ENCODE measurements at places on chromosomes 2 and 18.

DNA sequence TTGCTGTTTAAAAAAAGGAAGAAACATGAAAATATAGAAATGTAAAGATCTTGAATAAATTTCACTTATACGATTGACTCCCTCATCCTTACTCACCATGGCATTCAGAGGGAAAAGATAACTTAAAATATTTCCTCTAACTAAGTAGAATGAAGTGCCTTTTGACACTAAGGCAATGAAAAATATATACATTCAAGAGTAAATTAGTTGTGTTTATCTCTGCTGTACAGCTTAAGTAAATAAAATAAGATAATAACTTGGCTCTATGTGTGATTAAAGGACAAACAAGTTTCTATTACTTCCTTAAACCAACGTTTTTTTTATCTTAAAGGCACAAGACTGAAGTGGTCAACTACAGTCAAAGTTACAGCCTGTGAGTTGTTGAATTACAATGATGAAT lies 142.3 kb upstream of the LRRTM4 start:
- no peak for DNase-seq

DNA sequence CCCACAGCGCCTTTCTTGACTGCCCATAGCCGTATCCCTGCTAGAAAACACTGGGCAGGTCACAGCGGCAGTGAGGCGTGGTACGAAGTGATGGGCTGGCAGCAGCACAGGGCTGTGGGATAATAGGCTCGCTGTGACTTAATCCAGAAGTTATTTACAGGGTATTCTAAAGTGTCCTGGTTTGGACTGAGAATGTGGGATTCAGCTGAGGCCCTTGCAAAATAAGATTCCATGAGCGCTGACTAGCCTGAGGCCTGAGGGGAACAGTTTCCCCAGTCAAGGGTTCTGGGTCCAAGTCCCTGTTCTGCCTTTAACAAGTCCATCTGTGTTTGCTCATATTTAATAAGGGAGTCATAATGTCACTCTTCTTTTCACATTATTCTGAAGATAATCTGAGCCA lies 34.6 kb downstream of the SETBP1 start:
- no peak for DNase-seq

DNA sequence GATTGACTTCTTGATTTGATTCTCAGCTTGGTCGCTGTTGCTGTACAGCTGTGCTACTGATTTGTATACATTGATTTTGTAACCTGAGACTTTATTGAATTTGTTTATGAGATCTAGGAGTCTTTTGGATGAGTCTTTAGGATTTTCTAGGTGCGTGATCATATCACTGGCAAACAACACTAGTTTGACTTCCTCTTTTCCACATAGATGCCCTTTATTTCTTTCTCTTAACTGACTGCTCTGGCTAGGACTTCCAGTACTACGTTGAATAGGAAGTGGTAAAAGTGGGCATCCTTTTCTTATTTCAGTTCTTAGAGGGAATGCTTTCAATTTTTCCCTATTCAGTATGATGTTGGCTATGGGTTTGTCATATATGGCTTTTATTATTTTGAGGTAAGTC lies 101.3 kb downstream of the OSBPL1A start:
- no peak for DNase-seq

GRCh38 chr2:169485650-169486138 lies 6.4 kb downstream of the BBS5 start:
- DNase-seq = no peak

DNA sequence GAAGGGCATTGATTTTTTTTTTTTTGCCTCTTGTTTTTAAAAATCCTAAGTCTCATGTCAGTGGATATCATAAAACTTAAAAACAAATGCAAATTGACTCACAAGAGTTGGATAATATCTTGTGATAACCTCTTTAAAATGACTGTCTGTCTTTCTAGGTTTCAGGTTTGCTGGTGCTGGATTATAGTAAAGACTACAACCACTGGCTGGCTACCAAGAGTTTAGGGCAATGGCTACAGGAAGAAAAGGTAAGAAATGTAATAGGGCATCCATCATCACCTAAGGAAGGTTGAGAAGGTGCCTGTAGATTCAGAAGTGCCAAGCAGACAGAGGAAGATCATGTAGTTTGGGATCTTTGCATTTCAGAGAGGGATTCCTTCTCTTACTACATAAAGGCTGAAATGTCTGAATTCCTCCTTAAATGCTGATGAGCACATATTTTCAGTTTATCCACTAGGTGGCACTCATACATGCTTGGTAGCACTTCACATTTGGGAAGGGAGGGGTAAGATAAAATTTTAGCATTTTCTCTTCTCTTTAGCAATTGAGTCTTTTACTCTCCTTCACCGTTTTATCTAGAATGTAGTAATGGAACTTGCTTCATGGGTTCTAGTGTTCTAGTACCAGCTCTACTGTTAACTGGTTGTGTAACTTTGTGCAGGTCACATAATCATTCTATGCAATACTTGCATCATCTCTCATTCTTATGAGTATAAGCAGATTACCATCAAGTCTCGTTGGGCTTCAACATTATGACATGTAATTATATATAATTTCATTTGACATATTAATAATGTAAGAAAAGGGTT lies 21.1 kb downstream of the CPS1 start:
- no peak for DNase-seq

GRCh38 chr2:128623776-128624761 lies 305.4 kb upstream of the HS6ST1 start:
- peak; percentile 6 for DNase-seq

- no peak for DNase-seq
Observed at GRCh38 chr2:149038442-149039212, at the start of gene LYPD6B. LYPD6B (plus strand) TSS chr2:149038699; CDS start chr2:149130949, 92,250 bp downstream.

Measured in stimulated activated CD4-positive, alpha-beta T cell treated with anti-CD3 and anti-CD28 coated beads, TNF-alpha, amount 100 ng/mL, for 24 hours (primary cell).